GM12878 (cell line): ENCODE measurements at places on chromosomes 11 and 22.

DNA sequence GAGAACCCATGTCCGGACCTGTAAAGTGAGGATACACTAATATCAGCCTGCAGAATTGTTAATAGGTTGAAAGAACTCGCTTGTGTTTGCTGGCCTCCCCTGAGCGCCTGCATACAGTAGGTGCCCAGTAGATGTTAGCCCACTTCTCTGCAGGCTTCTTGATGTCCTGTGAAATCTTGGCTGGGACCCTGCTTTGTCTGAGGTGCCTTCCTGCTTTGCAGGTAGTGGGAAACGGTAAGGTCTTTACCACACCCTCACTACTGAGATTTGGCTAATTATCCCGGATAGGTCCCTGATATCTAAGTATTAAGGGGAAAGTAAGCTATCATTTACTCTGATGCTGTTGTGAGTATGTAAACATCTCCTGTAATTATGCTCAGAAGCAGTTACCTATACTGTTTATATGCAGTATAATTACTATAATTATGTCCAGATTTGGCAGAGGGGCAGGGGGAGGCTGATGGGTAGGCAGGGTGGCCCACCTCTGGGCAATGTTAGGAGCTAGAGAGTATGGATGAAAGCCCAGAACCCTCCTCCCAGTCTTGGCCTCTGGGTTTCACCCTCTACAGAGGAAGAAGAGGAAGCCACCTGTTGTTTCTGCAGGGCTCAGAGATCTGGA is 1.2 kb upstream of the ARRB1 start:
- DNase-seq = no peak

DNA sequence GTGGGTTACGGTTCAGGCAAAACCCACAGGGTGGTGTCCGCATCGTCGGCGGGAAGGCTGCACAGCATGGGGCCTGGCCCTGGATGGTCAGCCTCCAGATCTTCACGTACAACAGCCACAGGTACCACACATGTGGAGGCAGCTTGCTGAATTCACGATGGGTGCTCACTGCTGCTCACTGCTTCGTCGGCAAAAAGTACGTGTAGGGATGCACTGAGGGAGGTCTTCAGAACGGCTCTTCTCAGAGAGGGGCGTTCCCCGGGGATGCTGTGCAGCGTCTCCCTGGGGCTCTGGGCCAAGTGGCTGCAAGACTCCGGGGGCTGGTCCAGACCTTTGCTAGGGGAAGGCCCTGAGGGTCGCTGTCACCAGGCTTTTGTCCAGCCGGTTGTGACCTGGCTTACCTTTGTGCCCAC is 1.3 kb downstream of the ACR start:
- no peak for DNase-seq

- no peak for DNase-seq
Measured at GRCh38 chr22:34776817-34777216, 289.1 kb upstream of the ISX start.

DNA sequence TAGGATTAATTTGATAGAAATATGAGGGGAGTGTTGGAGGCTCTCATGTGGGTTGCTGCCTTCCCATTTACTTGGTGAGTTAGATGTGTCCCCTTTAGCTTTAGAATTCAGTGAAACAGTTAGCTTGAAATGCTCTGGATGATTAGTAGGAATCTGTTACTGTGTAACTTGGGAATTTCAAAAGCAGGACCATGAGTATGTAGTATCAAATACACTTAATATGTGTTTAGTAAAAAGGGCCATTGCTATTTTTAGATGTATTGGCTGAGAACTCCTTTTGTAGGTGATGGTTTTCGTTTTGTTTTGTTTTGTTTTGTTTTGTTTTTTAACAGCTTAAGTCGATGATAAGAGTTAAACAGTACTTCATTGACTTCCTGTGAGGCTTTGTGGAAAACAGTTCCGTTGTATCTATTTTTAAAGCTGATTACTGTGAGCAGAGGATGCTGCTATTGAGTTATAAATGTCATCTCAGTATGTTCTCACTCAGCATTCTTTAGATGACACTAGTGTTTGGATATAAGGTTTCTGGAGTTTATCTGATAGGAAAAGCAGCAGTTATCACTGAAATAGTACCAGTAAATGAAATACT is 53.5 kb downstream of the MCAM start:
- no peak for DNase-seq

DNA sequence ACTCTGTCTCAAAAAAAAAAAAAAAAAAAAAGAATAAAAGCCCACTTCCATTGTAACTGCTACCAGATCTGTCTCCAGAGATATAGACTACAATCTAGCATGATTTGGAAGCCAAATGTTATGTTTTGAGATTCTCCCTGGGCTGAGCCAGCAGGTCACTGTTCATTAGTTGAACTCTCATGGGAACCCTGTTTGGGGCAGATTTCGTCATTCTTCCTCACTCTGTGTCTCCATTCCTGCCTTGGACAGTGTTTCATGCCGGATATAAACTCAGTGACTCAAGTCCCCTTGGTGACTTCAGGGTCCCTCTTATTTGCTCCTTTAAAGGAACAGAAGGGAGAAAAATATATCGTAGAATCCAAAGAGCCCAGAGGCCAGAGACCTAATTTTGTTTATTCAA is 378.1 kb downstream of the LARGE1 start:
- no peak for DNase-seq

- no peak for DNase-seq
Measured at GRCh38 chr11:11899401-11899800, 57.6 kb downstream of the USP47 start.

DNA sequence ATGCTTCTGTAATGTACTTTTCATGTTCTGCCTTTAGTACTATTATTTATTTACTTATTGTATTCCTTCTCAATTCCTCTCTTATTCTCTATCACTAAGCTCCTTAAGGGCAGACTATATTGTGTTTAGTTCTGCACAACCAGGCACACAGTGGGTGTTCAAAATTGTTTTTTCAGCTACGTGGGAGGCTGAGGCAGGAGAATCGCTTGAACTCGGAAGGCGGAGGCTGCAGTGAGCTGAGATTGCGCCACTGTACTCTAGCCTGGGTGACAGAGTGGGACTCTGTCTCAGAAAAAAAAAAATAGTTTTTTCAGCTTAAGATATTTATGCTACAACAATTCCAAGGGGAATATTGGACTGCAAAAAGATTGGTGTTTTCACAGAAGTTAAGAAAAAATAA is 17.4 kb upstream of the DDX17 start:
- no peak for DNase-seq

DNA sequence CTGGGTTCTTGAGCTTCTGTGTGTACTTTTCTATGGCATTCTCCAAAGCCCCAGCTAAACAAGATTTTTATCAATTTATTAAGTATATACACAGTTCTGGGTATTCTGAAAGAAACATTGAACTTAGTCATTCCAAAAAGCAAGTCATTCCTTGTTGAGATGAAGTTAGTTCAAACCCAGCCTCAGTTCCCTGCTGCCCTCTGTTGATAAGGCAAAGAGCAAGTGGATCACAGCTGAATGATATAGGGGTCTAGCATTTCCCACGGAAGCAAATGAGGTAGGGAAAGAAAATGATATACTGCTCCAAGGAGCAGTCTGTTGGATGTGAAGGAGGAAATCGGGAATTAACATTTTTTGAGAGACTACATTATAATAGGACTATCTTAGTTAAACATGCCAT is 841.8 kb upstream of the TENM4 start:
- no peak for DNase-seq

GRCh38 chr22:41908411-41909309 is 6.2 kb downstream of the SHISA8 start:
- DNase-seq = no peak

GRCh38 chr11:126361400-126361799 is 5.9 kb downstream of the ST3GAL4 start:
- no peak for DNase-seq

DNA sequence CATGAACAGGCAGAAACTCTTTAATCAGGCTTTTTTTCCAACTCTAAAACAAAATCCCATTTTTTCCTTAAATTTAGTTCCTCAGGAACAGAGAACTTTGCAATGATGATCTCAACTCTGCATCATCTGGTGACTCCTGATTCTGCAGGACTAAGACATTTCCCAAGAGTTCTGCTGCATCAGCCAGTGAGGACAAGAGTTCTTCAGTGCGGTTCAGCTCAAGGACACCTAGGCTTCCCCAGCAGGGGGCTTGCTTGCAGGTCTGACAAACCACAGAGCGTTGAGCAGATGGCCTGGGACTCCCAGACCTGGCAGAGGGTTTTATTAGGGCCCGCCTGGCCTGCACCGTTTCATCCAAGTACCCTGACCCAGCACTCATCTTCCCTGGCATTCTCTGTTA is 6.4 kb downstream of the CDCA5 start:
- DNase-seq = no peak

- no peak for DNase-seq
Measured at GRCh38 chr11:30860146-30860545, 274.0 kb upstream of the MPPED2 start.

- DNase-seq = no peak
Measured at GRCh38 chr11:210122-210802, 2.8 kb downstream of the RIC8A start.

DNA sequence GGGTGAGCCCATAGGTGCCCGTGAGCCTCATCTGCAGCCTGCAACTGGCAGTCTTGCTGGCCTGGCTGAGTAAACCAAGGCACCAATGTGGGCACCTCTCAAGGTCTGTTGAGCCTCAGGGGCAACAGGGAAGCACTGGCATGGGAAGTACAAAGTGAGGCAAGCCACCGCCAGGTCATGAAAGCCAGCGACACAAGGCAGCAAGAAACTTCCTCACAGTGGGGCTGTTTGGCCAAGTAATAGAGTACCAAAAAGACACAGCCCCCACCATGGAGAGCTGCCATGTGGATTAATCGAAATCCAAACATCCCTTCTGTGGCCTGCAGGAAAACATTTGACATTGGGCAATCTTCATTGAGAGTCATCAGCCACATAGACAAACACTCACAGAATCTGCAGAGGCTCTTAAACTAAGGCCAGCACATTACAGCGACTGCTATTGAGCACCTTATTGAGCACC is 43.6 kb upstream of the FIBIN start:
- DNase-seq = no peak

DNA sequence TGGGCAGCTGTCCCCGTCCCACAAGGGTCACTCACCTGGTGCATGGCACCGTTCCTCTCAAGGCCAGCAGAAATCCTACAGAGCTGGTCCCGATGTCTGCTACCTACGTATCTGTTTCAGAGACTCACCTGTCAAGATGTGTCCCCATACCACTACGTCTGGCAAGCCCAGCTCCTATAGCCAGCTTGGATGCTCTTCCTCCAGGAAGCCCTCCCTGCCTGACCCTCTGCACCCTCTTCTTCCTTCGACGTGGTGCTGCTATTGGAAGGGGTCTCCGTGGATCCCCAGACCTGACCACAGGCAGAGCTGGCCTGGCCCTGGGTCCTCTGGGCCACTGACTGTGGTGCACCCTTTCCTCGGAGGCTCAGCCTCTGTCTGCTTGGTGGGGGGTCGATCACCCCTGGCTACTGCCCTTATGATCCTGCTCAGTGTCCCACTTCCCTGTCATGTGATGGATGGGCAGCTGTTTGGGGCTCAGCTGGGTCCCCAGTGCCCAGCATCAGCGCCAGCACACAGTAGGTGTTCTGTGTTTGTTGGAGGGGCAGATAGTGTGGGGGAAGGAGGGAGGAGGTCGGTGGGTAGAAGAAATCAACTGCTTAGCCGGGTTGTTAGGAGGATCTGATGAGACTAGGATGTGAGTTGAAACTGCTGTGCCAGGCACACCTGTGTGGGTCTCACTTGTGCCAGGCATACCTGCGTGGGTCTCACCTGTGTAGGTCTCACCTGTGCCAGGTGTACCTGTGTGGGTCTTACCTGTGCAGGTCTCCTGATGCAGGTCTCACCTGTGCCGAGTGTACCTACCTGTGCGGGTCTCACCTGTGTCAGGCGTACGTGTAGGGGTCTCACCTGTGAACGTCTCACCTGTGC is 21.7 kb upstream of the ARHGAP8 start:
- no peak for DNase-seq

GRCh38 chr22:35882211-35883030 is 146.2 kb downstream of the RBFOX2 start:
- no peak for DNase-seq

DNA sequence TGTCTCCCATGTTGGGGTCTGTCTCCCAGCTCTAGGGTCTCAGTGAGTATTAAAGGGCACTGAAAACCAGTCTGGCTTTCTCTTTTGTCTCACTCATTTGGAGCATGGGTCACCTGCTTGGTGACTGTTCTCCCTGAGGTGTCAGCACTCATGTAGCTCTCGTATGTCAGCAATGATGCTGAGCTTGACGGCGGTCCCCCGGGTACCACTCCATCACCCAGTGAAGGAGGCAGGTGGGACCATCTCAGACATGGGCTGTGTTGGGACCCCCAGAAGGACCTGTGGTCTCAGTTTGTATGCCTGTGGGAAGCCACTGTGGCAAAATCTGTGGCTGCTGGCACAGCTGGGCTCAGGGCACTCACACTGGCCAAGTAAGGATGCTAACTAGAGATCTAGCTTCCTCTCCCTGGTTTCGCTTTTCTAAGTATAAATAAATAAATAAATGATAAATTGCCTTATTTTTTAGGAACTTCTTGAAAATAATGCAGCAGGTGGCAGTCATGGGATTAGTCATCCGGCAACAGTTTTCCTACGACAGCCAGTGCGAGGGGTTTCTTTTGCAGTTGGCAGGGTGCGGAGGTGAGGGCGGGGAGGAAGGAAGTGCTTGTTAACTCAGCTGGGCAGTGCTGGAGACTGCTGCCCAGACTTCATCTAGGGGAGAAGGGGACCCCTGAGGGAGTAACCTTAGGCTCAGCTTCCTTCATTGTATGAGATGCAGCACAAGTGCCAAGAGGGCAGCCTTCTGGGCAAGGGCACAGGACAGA is 48.8 kb downstream of the OSBP2 start:
- no peak for DNase-seq

GRCh38 chr11:121367001-121367843 is 74.7 kb downstream of the SC5D start:
- peak; percentile 99 for DNase-seq

GRCh38 chr11:120516461-120517389 is 5.2 kb downstream of the GRIK4 start:
- DNase-seq = no peak

DNA sequence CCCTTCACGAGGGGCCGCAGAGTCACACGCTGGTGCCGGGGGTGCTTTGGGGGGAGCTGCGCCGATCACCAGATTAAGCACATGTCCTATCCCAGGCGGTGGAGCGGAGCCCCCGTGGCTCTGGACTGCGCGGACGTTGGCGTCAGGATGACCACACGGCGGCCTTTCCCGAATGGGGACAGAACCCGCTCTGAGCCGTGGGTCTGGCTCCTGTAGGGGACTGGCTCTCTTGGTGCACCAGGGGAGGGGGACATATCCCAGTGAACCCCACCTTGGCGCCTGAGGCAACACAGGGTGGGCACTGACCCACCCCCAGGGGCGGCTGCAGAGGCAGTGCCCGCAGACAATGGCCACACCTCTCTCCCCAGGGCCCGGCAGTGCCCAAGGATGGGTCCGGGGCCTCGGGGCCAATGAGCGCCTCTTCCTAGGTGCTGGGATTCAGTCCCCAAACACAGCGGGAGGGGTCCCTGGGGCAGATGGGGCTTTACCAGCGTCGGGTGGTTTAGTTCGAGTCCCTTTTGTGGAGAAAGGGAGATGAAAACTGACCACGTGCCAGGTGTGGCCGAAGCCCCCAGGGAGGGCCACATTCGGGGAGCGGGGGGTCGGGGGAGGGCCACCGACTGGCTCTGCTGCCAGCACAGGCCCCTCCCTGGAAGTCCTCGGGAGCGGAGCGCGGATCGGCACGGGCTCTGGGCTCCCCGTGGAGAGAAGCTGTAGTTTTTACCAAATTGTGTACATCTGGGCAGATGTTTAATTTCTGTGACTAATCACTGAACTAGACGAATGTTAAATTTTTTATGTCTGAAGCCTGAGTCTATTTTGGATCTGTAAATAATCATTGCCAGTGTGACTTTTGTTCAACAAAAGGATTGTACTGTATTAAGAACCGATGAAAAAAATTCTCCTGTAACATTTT is 58.9 kb downstream of the GRAMD4 start:
- no peak for DNase-seq
